NCI-H1436 (cell line): ENCODE measurements at places on chromosomes 2 and 18.

- no peak for DNase-seq
Observed at GRCh38 chr2:148545390-148546256, 98.9 kb upstream of the EPC2 start.

- DNase-seq, result no peak
Observed at GRCh38 chr2:237492137-237492890, 5.3 kb downstream of the MLPH start.

DNA sequence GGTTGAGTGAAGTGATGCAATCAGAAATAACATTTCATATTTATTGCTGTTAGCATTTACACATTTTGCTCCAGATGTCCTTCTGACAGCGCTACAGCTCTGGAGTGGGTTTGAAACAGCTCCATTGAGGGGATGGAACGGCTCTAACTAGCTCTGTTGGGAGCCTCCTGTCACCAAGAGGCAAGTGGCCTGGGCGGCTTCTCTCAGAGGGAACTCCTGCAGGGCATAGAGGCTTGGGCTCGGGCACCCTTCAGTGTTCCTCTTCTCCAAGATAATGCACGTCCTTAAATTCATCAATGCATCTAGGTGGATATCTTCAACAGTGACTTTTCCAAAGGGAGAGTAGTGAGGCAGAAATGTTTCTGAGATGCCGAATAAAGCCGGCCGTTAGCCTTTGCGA lies 122.5 kb downstream of the CNTNAP5 start:
- DNase-seq, result no peak

- no peak for DNase-seq
Observed at GRCh38 chr2:185202381-185202780, 536.2 kb upstream of the FSIP2 start.

GRCh38 chr2:185782223-185782769 lies 43.7 kb downstream of the FSIP2 start:
- DNase-seq, result no peak

GRCh38 chr2:152874955-152875354 lies 156.5 kb downstream of the ARL6IP6 start:
- no peak for DNase-seq

- DNase-seq, result no peak
Observed at GRCh38 chr2:109655287-109655686, 41.1 kb downstream of the SOWAHC start.
